Pancreas (tissue), 10 donors: ENCODE measurements at places on chromosomes 2 and 18. TPM values are rescaled to one million over a fixed set of nuclear protein-coding genes. Genes with fewer than 3 reads are reported as not detected.

DNA sequence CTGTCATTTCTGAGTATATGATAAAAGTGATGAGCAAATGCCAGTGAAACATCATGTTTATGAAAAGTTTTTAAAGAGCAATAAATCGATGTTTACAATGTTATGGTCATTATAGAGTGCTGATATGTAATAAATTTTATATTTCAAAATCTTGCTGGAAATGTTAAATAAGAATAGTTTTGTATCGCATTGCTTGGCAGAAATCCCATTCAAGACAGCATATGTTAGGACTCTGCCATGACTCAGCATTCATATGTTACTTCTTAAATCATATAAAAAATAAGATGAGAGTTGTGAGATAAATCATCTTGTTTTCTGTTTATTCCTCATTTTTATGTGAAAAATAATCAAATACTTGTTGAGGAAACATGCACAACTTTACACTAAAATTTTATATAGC is 949.9 kb upstream of the NRXN1 start:
- DNase-seq: no peak
- H3K4me1 ChIP-seq: no peaks in the 10 kb centered on the region
- no peaks in the 10 kb centered on the region for H3K27me3 ChIP-seq
- no peak overlapping the region for H3K27ac ChIP-seq
- no peak overlapping the region for H3K4me3 ChIP-seq

GPR45 gene
- total RNA-seq: not detected

GATA6 gene
- 36.4 TPM for total RNA-seq

GRCh38 chr2:83282043-83282795 is 1176.9 kb downstream of the SUCLG1 start:
- H3K36me3 ChIP-seq: no peaks in the 10 kb centered on the region
- no peak for DNase-seq
- no peaks in the 10 kb centered on the region for H3K27me3 ChIP-seq

BIRC6 gene
- total RNA-seq: 46.7 TPM
